Stimulated activated CD8-positive, alpha-beta memory T cell treated with anti-CD3 and anti-CD28 coated beads, Interleukin-15, amount 100 ng/mL, for 24 hours (primary cell): ENCODE measurements at places on chromosomes 16 and 17.

- no peak for DNase-seq
These were observed 4.4 kb downstream of the CLEC19A start for GRCh38 chr16:19289811-19290485.

DNA sequence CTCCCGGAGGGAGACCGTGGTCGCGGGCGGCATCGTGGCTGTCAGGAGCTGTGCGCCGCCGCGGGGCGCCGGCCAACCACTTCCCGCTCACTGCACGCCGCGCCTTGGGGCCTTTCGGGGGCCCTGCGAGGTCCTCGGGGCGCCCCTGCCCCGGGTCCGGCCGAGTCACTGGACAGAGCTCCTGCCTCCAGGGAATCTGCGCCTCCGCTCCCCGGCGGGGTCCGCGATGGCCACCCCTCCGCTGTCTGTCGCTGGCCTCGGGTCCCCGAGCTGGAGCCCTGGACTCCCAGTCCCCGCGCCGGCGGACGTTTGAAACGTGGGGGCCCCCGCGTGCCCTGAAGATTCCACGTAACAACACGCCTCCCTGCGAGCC lies at the start of gene QRICH2:
Gene QRICH2, minus strand, starts transcription at position 311 of the 373 bp plus-strand sequence. Its CDS starts 278 bp downstream, at position 33.
- no peak for DNase-seq

DNA sequence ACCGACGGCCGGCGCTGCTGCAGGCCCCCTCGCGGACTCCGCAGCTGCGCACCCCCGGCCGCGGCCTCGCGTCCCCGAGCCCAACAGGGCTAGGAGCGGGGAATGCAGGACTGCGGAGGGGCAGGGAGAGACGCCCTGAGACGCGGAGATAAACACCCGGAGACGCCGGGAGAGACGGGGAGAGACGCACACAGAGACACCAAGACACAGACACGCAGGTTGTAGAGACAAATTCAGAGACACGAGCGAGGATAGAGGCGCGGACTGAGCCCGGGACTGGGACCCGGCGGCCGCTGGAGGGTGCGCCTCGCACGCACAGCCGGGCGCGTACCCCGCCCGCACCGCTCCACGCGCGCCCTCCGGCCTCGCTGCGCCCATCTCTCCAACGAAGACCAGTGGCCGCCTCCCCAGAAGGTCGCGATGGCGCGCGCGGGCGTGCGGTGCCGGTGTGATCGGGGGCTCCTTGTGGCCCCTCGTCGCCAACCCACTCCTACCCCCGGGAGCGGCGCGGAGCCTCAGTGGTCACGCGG lies 902 bp downstream of the STAC2 start:
- DNase-seq: no peak

GRCh38 chr16:69431948-69432468 lies 7.6 kb downstream of the CYB5B start:
- no peak for DNase-seq

GRCh38 chr17:16129441-16130205 lies 85.7 kb downstream of the NCOR1 start:
- no peak for DNase-seq

DNA sequence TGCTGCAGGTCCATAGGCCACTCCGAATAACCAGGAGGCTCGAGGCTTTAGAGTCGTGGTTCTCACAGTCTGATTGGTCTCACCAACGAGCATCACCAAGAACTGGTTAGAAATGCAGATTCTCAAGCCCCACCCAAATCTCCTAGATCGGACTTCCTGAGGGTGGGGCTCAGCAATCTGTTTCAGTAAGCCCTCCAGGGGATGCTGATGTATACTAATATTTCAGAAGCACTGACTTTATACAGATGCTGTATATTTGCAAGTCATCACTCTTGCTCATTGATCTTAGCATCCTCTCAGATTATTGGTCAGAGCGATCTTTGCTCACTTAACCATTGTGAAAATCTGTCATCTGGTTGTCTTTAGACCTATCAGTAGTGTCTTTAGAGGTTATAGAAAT lies 4.4 kb upstream of the VAC14 start:
- no peak for DNase-seq

DNA sequence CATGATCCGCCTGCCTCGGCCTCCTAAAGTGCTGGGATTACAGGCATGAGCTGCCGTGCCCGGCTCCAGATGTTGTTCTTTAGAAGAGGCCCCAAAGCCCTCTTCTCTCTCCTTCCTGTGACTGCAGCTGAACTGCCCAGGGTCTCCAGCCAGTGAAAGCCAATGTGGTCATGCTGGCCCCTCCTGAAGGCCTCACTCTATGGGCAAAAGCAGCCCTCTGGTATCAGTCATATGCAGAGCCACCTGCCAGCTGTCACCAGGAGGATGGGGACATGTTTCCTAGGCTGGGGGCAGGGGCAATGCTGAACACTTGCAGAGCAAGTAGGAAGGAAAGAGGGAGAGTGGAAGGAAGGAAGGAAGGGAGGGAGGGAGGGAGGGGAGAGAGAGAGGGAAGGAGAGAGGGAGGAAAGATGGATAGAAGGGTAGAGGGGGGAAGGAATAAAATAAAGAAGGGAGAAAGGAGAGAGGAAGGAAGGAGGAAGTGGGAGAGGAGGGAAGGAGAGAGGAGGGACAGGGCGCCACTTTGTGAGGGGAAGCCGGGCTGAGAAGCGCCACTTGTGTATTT lies 36.0 kb downstream of the SOCS3 start:
- DNase-seq: no peak

- DNase-seq: no peak
These were observed 75.7 kb upstream of the KSR1 start for GRCh38 chr17:27380551-27380950.

- DNase-seq: no peak
These were observed 64.7 kb upstream of the SOX9 start for GRCh38 chr17:72056155-72056554.

- DNase-seq: no peak
These were observed 159.5 kb downstream of the CCDC182 start for GRCh38 chr17:57585341-57586195.

DNA sequence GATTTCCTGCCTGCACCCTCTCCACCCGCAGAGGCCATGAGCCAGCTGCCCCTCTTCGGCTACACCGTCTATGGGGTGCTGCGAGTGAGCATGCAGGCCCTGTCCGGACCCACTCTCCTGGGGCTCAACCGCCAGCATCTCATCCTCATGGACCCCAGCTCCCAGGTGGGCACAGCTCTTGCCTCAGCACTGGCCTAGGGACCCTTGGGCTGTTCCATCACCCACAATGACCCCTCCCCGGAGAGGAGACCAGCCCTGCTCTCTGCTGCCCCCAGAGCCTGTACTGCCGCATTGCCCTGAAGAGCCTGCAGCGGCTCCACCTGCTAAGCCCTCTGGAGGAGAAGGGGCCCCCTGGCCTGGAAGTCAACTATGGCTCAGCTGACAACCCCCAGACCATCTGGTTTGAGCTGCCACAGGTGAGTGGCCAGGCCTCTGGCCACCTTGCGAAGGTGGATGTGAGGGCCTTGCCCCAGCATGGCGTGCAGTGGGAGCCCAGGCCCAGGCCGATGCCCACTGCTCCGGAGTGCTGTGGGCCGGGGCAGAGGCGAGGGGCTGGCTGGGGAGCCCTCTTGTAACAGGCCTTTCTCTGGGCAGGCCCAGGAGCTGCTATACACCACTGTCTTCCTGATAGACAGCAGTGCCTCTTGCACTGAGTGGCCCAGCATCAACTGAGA lies 7.3 kb upstream of the SMIM5 start:
- DNase-seq: no peak

- DNase-seq: no peak
These were observed 1.6 kb upstream of the MRPL58 start for GRCh38 chr17:75010683-75011400.

DNA sequence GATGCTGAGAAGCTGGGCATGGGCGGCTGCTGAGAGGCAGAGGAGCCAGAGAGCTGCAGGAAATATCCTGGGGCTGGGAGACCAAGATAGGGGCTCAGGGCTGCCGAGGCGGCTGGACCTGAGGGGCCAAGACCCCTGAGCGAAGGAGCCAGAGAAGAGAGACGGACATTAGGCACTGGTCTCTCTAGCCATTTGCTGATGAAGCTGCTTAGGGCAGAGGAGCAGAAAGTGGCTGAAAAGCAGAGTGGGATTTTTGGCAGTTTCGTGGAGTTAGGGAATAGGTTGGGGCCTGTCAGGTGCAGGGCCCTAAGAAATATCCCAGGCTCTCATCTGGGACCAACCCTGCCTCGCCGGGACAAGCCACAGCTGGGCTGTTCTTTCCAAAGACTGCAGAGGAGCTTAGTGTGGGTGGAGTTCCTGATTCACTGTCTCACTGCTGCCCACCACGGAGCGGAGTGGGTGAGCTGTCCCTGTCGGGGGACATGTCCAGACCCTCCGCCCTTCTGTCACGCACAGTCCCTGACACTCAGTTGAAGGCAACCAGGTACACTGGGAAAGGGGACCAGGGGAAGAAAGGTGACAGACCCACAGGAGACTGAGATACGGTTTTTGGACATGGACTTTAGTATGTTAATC lies 11.3 kb upstream of the DNASE1 start:
- DNase-seq: no peak

- no peak for DNase-seq
These were observed 3.0 kb upstream of the BCAR1 start for GRCh38 chr16:75254359-75254837.

- no peak for DNase-seq
These were observed 863 bp downstream of the CASKIN1 start for GRCh38 chr16:2195322-2196161.

DNA sequence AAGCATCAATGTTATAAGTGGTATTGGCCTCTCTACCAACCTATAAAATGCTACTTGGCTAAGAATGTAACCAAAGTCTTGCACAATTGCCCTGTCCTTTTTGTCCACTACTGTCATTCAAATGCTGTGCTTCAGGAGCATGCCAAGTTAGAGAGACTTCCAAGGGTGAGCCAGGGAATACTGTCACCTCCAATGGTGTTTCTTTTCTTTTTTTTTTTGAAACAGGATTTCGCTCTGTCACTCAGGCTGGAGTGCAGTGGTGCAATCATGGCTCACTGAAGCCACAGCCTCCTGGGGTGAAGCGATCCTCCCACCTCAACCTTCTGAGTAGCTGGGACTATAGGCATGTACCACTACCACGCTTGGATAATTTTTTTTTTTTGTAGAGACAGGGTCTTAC lies 43.7 kb upstream of the ERN1 start:
- no peak for DNase-seq

DNA sequence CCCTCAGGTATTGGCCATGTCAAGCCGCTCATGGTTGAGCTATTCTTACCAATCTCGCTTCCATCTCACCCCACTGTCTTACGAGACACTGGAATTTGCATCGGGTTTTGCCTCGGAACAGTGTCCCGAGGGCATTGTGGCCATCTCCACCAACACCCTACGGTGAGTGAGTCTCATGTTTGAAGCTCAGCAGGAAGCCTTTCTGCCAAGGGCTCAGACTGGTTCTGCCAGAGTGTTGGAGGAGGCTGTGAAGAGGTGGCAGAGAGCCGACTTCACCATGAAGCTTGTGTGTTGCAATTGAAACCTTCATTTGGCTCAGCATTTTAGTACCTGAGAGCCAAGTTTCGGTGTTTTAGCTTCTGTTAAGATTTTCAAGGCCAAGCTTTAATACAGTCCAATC lies 38.0 kb downstream of the SF3B3 start:
- DNase-seq: no peak

DNA sequence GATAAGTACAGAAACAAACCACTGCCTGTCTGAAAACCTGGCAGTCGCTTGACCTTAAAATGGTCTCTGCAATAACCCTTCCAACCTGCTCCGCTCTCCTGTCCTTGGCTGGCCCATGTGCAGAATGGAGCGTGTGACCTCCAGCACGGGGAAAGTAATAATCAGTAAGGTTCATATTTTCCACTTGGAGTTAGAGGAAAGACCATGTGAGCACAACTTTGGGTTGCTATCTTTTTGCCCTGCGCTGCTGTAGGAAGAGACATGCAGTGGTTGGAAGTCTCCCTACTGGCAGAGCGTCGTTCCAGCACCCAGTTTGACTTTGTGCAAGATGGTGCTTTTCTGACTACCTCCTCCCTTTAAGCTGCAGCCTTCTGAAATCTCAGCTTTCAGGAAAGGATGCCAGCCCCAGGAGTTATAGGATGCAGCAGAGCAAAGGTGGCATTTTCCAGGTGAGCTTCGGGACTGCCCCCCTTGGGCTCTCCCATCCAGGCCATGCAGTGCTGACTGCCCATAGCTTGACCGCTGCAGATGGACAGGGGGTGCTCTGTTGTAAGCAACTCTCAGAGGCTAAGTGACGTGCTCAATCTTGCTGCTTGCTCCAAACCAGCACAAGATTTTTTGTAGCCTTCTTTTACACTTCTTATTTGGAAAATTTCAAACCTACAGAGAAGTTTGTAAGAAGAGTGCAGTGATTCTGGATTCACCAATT lies 110.7 kb upstream of the NOL11 start:
- no peak for DNase-seq

- no peak for DNase-seq
These were observed 3.3 kb downstream of the ATPAF2 start for GRCh38 chr17:18035704-18036103.

DNA sequence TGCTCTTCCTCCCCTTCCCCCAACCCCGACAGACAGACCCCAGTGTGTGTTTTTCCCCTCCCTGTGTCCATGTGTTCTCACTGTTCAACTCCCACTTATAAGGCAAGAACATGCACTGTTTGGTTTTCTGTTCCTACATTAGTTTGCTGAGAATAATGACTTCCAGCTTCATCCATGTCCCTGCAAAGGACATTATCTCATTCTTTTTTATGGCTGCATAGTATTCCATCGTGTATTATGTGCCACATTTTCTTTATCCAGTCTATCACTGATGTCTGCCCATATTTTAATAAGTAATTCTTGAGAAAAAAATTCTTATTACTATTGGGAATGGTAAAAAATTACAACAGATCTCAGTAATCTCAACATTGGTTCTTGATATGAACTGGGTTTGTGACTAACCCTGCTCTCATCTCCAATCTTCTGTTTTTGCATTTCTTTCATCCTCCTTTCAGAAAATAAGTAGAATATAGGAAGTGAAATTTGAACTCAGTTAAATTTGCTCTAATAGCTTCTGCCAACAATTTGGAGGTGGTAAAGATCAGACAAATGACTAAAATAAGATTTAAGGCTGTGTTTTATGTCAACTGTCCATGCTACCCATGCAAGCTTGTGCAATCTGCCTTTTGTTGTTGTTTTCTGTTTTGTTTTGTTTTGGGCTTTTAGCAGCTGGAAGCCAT lies 11.1 kb downstream of the MARF1 start:
- no peak for DNase-seq

- no peak for DNase-seq
These were observed 11.2 kb downstream of the PPY start for GRCh38 chr17:43931062-43931571.

DNA sequence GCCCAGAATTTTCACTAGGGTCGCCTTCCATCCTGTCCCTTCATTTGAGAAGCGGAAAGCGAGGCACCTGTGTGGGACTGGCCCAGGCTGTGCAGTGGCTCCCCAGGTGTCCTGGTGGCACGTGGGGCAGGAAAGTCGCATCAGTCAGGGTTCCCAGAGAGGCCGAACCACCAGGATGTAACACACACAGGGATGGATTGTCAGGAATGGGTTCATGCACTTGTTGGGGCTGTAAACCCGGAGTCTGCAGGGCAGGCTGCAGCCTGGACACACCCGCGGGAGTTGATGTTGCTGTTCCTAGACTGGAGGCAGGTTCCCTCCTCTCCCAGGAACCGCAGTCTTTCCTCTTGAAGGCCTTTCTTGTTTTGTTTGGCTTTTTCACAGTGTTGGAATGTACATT lies 30.7 kb upstream of the RPTOR start:
- no peak for DNase-seq

- no peak for DNase-seq
These were observed 24.8 kb downstream of the CYB5D2 start for GRCh38 chr17:4167786-4168185.
